ENCODE measurements at places on chromosomes 16 and 17. TPM values are rescaled to one million over a fixed set of nuclear protein-coding genes. Genes with fewer than 3 reads are reported as not detected.
A peak's percentile ranks its signal among the peaks of the same experiment; 100 is the strongest.

- DNase-seq = no peak
Measured at GRCh38 chr16:11188801-11189740, 66.9 kb downstream of the SOCS1 start.

GRCh38 chr16:27241658-27242057, 26.9 kb downstream of the NSMCE1 start:
- DNase-seq = no peak

GRCh38 chr17:81110488-81111040, 54.7 kb upstream of the PVALEF start:
- no peak for DNase-seq

- DNase-seq = peak; percentile 72
Measured at GRCh38 chr17:64117981-64118979, 11.7 kb downstream of the ERN1 start.

- peak; percentile 32 for DNase-seq
Measured at GRCh38 chr16:11411059-11411550, 65.8 kb downstream of the RMI2 start.

DNA sequence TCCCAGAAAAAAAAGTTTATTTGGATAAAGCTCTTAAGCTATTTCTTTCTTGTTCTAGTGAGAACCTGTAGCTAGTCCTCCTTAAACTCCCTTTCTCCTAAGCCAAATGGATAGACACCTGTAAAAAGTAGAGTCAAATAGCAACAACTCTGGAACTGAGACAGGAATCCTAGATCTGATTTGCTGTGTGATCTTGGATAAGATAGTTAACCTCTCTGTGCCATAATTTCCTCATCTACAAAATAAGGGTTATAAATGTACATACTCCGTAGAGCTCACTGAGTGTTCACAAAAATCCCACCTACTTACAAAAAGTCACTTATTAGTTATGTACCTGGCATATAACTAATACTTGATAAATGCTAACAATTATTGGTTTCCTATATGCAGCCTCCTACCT, 270.3 kb downstream of the ABCC12 start:
- DNase-seq = no peak

GRCh38 chr17:74380086-74380958, 13.0 kb downstream of the GPR142 start:
- peak; percentile 72 for DNase-seq

- DNase-seq = peak; percentile 43
Measured at GRCh38 chr17:74824961-74825627, 34.6 kb downstream of the GRIN2C start.

GRCh38 chr17:64984851-64985521, 65.7 kb upstream of the LRRC37A3 start:
- no peak for DNase-seq

- no peak for DNase-seq
Measured at GRCh38 chr17:40153603-40154236, 13.4 kb downstream of the CASC3 start.

DNA sequence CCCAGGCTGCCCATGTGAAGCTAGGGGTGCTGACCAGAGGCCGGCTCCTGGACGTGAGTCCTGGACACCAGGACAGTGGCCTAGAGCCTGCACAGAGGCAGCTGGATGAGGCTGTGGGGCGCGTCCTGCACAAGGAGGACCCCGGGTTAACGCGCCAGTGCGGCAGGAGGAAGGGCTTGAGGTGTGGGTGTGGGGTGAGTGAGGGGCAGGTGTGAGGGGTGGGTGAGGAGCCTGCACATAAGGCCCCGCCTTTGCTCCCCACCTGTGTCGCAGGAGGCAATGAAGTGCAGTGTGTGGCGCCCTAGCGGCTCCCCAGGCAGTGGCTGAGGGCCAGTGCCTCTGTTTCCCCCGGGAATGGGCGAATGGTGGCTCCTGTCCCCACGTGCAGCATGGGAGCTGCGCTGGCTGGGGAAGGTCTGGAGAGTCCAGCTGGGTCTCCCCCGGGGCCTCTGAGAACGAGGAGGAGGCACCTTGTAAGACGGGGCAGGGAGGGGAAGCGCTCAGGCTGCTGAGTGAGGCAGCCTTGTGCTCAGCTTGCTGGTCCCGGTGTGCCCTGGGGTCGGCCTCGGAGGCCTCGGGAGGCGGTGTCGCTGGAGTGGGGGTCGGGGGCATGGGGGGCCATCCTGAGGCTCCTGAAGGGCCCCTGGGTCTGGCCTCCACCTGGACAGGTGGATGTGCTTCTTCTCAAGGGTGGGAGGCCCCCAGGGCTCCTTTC, 3.2 kb downstream of the CD7 start:
- DNase-seq = no peak

GRCh38 chr17:63537991-63538692, 12.1 kb upstream of the DCAF7 start:
- DNase-seq = no peak

GRCh38 chr16:30005341-30006094, 5.3 kb downstream of the DOC2A start:
- peak; percentile 51 for DNase-seq

DNA sequence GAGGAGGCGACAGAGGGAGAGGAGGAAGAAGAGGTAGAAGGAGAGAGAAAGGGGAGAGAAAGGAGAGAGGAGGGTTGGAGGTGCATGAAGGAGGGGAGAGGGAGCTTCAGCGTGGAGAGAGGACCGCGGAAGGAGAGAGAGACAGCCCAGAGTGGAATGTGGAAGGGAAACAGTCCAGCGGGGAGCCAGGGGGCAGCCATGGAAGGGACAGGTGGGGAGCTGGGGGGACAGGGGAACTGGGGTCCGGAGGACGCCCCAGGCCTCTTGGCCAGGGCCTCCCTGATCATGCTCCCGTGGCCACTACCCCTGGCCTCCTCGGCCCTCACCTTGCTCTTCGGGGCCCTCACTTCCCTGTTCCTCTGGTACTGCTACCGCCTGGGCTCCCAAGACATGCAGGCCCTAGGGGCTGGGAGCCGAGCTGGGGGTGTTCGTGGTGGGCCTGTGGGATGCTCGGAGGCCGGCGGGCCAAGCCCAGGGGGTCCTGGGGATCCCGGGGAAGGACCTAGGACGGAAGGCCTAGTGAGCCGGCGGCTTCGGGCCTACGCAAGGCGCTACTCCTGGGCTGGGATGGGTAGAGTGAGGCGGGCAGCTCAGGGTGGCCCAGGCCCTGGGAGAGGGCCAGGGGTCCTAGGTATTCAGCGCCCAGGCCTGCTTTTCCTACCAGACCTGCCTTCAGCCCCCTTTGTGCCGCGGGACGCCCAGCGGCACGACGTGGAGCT, 759 bp downstream of the ASPHD1 start:
- DNase-seq = no peak

DNA sequence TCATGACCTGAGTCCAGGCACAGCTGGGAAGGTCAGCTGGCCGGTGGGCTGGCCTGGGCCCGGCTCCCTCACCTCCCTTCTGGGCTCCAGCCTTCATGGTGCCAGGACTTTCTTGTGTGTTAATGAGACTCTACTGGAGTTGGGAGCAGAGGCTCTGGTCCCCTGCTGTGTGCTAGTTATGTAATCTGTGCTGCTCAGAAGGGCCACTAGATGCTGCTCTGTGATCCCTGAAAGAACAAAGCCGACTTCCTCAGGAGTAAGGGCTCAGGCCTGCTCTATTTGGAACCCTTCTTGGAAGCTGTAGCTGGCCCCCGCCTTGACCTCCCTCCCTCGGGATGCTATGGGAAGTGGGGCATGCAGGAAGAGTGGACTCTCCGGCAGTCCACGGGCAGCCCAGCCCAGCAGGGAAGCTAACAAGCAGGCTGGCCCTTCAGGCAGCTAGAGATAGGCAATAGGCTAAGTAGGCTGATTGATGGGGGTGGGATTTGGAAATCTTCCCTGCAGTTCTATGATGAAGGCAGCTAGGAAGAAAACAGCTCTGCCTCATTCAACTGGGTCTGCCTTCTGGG, 3.3 kb upstream of the CDK5R1 start:
- DNase-seq = peak; percentile 83

GRCh38 chr16:79336437-79337229, 263.9 kb downstream of the MAF start:
- DNase-seq = no peak

DNA sequence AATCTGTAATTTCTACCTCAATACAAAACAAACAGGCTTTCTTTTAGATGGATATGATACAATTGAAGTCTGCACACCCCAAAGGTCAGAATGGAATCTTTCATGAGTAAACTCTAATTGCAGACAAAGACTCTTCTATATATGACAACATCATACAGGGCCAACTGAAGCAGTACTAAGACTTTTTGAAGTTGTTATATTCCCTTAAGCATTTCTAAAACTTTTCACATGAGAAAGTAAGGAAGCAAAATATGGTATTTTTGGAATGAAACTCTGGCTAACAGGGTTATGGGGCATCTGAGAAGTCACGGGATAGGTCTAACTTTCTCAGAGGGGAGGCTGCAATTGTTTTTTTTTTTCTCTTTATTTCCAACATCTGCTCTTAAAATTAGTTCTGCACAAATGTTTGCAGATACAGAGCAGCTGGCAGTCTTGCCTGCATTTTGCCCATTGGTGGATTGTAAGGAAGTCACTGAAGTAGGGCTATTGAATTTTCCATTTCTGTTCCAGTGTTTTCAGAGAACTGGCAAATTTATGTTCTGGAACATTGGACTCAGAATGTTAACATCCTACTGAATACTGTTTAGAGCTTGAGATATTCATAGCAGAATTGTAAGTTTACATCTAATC, 59.1 kb downstream of the SSH2 start:
- DNase-seq = peak; percentile 91

DNA sequence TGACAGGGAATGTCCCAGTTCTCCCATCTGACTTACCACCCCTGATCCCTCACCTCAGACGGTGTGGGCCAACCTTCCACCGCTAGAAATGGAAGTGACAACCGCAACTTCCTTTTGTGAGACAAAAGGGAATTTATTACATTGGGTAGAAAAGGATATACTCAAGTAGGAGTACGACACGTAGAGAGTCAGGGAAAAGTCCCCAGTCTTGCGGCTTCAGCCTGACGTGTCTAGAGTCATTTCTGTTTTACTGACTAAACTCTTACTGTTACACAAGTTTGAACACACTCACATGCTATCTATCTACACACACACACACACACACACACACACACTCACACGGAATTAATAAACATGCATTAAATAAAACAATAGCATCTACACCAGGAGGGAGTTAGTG, 178.9 kb downstream of the COPRS start:
- DNase-seq = no peak

RASD1 gene
- total RNA-seq = 14.5 TPM

PIRT gene
- total RNA-seq = 0.82 TPM

SEZ6 gene
- not detected for total RNA-seq

GALR2 gene
- total RNA-seq = not detected

C17orf58 gene
- total RNA-seq = 11.5 TPM

SULT1A1 gene
- total RNA-seq = 12.8 TPM

PRSS8 gene
- total RNA-seq = 17.6 TPM

HSPB9 gene
- not detected for total RNA-seq

SLC16A5 gene
- total RNA-seq = 11.5 TPM

EVPL gene
- total RNA-seq = 42.3 TPM

ABCA10 gene
- total RNA-seq = 33.5 TPM

CDH11 gene
- total RNA-seq = 60.6 TPM

CTRB2 gene
- total RNA-seq = not detected

SPOP gene
- total RNA-seq = 131 TPM

ASPHD1 gene
- total RNA-seq = 1.6 TPM

TBC1D3E gene
- not detected for total RNA-seq

NTN1 gene
- total RNA-seq = 32.8 TPM

TK2 gene
- total RNA-seq = 24.0 TPM
